Bone marrow (tissue), 2 donors: ENCODE measurements at places on chromosomes 1 and 21.

GRCh38 chr1:13683206-13683605 lies 16.8 kb upstream of the PRDM2 start:
- no peak for DNase-seq

DNA sequence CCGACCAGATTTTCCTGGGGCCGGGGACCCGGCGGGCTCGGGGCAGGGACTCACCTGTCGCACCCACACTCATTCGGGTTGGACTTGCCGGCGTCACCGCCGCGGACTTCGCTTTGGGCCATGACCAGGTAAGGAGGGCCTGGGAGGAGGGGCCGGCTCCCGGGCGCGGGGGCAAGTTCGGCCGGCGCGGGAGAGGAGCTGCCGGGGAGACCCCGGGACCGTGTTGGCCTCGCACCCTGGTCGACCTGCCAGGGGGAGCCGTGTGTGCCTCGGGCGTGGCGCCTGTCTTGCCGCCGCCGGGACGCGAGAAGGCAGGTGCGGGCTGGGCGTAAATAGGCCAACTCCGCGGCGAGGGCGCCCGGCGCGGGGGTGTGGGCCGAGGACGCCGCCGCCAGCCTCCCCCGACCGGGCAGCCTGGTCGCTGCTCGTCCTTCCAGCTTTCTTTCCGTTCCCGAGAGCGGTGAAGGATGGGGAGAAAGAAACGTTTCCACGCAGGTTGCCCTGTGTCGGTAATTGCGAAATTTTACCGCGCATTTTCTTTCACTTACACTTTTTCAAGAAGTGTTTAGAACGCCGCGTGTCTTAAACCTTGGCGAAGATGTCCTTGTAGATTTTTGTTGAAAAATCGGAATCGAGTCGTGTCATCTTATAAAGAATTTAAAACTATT lies 558 bp downstream of the USP1 start:
- no peak for DNase-seq

- DNase-seq, result no peak
Measured at GRCh38 chr1:184437291-184437690, 50.5 kb downstream of the C1orf21 start.

DNA sequence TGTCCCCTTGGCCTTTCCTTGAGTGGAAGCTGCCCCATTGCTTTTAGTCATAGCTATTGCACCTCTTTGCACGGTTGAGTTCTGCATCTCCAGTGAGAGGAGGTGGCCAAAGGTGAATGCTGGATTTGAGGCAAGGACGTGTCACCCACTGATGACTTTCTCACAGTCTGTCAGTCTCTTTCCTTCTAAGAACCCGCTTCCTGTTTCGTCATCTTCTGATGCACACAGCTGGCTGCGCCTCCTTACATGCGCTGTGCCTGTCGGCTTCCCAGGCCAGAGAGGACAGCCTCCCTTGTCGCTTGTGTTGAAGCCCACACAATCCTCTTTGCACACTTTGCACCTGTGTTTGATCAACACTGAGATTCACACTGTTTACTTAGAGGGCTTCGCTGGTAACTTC lies 41.8 kb upstream of the PWP2 start:
- peak; percentile 74 for DNase-seq
